Vagina (tissue), 2 donors: ENCODE measurements at places on chromosomes 11 and 22.

DNA sequence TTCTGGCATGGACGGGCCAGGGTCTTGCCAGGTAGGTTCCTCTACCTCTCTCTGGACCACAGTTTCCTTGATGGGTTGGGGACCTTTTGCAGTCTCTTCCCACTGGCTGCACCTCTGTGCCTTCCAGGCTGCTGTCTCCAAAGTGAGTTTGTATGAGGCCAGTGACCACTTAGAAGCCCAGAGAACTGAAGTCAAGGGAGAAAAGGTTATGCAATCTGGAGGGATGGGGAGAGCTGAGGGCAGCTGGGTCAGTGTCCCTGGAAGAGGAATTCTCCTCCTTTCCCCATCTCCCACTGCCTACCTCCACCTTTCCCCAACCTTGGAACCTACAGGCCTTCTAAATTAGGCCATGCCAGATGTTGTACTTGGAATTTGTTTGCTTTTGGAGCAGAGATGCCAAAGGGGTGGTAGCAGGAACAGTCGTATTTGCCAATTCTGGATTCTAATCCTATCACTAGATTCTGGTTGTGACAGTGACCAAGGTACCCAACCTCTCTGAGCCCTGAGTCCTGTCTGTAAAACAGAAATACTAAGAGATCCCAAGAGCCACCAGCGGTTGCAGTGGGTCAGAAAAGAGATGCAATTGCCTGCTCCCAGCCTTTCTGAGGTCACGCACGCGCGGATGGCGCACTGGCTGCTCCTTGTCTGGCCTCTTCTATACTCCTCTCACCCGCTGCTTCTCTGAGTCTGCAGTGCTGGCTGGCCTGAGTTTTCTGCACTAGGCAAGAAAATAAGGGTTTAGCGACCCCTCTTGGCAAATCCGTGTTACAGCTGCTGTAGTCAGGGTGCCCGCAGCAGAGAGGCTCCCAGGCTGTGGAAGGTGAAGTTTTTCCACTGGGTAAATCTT lies 10.7 kb upstream of the ACCSL start:
- DNase-seq = peak; percentile 92

- no peak for DNase-seq
Observed at GRCh38 chr11:3989276-3989920, 105.2 kb upstream of the RRM1 start.

GRCh38 chr22:42842658-42843370 lies 14.3 kb downstream of the ARFGAP3 start:
- no peak for DNase-seq

DNA sequence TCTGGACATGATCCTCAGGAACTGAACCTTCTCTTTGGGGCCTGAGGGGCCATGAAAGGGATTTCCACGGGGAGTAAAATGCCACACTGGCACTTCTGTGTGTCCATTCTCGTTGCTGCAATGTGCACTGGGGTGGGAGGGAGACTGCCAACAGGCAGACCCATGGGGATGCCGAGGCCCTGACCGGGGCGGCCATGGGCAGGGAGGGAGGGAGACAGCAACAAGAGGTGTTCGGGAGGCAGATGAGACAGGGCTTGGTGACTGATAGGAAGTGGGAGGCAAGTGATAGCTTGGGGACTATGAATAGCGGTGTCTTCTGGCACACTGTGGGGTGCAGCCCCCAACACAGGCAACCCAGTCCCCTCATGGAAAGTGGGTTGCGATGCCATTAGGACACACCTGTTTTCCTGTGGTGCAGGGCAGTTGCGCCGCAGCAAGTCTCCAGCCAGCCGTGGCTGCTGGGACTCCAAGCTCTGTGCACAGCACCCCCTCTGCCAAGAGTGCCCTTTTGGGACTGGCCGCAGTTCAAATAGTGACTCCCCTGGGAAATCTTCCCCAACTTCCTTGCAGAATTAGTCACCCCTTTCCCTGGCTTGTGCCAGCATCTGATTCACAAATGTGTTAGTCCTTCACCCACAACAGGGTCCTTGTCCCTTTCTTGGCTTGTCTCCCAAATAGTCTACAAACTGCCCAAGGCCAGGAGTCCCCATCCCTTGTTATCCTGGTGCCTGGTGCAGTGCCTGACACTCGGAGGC lies 88.8 kb downstream of the CHST1 start:
- no peak for DNase-seq

GRCh38 chr11:27440090-27440489 lies 32.5 kb downstream of the LGR4 start:
- no peak for DNase-seq

- no peak for DNase-seq
Observed at GRCh38 chr22:46219636-46220035, 30.5 kb downstream of the CDPF1 start.

DNA sequence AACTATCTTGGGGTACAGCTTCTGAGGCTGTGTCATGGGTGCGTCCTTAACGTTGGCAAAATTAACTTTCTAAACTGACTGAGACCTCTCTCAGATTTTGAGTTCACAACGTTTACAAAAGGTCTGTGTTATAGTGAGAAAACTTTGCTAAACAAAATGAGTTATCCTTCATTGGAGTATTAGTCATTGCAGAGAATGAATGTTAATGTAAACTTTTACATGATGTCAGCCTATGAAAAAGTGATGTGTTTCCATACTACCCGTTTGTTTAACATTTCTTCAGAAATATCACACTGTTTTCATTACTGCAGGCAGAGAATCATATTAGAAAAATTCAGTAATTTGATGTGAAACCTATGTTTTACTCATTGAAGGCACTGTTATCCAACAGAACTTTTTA lies 32.1 kb downstream of the HSD17B12 start:
- no peak for DNase-seq

DNA sequence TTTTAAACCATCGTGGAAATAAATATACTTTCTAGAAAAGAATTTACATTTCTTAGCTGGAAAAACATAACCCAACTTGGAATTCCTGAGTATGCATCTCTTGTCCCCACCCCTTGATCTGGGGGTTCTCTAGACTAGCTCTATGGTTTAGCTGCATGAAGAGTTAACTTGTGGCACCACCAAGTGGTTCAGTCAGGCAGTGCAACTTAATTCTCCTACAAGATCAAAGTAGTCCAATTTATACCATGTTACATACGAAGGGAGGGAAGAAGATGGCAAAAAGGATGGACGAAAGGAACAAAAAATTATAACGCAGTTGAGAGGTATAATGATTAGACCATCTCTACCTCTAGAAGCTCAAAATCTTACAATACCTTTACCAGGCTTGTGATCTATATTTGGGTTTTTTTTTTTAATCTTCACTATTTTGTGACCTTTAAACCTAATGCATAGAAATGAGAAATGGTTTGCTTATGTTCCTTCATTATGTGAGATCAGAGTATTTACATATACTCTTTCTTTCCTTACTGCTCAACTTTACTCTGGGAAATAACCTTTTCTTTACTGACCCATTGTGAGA lies 28.5 kb upstream of the ALKBH3 start:
- no peak for DNase-seq

- no peak for DNase-seq
Observed at GRCh38 chr11:69909561-69910518, 90.6 kb upstream of the FGF3 start.
